ENCODE measurements at places on chromosomes 3 and 15. TPM values are rescaled to one million over a fixed set of nuclear protein-coding genes. Genes with fewer than 3 reads are reported as not detected.
A peak's percentile ranks its signal among the peaks of the same experiment; 100 is the strongest.

The SLC15A2 gene
- 2.9 TPM for polyA plus RNA-seq

The LYZL4 gene
- polyA plus RNA-seq = not detected

The AGTR1 gene
- 0.20 TPM for polyA plus RNA-seq

DNA sequence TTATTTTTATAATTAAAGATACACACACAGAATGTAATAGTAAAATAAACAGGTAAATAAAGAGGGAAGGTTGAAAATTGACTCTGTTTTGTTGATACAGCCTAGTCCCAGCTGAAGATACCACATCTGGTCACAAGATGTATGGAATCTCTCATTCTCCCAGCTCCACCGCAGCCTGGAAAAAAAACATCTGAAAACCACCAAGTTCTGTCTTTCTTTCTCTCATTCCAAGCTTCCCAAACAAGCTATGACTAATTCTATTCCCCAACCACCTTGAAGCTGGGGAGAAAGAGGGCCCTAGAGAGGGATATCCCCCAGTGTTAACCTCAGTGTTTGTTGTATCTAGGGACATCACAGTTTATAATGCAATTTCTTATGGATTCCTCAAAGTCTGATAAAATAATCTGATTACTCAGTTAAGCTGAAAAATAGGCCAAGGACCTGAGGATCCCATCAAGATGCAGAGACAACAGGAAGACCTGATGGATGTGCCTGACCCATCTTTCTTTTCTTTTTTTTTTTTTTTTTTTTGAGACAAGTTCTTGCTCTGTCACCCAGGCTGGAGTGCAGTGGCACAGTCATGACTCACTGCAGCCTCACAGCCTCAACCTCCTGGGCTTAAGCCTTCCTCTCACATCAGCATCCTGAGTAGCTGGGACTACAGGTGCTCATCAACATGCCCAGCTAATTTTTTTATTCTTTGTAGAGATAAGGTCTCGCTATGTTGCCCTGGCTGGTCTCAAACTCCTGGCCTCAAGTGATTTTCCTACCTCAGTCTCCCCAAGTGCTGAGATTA lies 38.1 kb downstream of the SRGAP3 start:
- DNase-seq = no peak

GRCh38 chr3:30634761-30635735 lies 28.6 kb downstream of the TGFBR2 start:
- DNase-seq = no peak

- no peak for DNase-seq
Observed at GRCh38 chr15:75725006-75725718, 12.5 kb upstream of the CSPG4 start.

The WNT7A gene
- 1.4 TPM for polyA plus RNA-seq

The GHRL gene
- 1.9 TPM for polyA plus RNA-seq

DNA sequence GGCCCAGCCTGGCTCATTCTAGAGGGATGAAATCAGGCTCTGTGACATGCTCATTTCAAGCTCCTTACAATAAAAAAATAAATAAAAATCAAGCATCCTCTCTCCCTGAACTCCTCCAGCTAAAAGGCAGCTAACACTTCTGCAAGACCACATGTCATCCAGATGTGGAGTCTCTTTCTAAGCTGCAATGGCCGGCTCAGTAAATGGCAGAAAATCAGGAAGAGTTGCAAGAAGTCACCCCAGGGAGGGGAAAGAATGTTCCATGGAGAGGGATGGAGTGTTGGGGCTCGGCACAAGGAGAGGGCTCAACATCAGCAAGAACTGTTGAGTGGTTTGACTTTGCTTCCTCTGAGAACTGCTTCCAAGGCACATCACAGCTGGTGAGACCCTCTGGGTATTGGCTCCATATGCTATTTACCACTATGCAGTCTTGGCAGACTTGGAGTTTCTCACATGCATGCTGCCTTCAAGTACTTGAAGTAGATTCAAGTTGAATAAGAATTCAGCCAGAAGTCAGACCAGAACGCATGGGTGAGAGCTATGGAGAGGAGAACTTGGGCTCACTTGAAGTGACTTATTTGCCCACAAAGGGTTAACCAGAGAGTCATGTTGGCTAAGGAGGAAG lies 689.0 kb downstream of the NTRK3 start:
- DNase-seq = peak; percentile 83

DNA sequence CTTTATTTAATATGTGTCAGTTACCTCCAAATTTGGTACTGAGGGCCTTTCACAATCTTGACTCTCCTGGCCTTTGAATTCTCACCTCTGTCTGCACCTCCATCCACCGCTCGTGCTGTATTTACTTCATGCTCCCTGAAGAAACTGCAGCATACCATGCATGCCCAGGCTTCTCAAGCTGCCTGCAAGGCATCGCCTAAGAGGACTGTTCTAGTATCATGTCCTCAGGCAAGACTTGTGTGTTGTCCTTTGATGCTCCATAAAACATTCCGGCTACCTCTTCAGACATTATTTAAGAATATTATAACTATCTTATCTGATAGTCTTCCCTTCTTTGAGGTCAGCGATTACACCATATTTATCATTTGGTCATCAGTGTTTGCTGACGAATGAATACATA lies 682.5 kb downstream of the NR2F2 start:
- no peak for DNase-seq

DNA sequence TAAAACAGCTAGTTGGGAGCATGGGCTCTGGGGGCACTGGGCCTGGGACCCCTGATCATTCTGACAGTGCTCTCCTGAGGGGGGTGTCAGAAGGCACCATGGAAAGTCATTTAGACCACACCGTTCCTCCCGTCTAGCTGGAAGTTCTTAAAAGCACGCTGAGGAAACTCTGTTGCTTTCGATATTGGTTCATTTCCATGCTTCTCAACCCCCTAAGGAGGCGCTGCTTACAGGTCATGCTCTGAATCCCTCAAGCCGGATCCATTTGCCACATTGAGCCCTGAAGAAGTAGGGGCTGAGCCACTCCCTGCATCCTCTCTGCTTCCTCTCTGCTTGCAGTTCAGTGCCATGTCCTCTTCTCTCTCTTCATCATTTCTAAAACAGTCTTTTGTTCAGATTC lies 187.2 kb downstream of the CACNA2D3 start:
- no peak for DNase-seq

- no peak for DNase-seq
Observed at GRCh38 chr3:42572278-42572677, 9.5 kb downstream of the SEC22C start.

- no peak for DNase-seq
Observed at GRCh38 chr3:187947927-187948682, 202.8 kb upstream of the BCL6 start.

The SLC35G2 gene
- 12.8 TPM for polyA plus RNA-seq

The ITIH1 gene
- not detected for polyA plus RNA-seq

The TBC1D5 gene
- 21.3 TPM for polyA plus RNA-seq

DNA sequence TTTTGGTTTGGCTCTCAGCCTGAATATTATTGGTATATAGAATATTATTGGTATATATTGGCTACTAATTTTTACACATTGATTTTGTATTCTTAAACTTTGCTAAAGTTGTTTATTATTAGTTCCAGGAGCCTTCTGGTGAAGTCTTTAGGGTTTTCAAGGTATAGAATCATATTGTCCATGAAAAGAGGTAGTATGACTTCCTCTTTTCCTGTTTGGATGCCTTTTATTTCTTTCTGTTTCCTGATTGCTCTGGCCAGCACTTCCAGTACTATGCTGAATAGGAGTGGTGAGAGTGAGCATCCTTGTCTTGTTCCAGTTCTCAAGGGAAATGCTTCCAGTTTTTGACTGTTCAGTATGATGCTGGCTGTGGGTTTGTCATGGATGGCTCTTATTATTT lies 107.3 kb upstream of the LIPC start:
- no peak for DNase-seq

The LTF gene
- polyA plus RNA-seq = 1.5 TPM

DNA sequence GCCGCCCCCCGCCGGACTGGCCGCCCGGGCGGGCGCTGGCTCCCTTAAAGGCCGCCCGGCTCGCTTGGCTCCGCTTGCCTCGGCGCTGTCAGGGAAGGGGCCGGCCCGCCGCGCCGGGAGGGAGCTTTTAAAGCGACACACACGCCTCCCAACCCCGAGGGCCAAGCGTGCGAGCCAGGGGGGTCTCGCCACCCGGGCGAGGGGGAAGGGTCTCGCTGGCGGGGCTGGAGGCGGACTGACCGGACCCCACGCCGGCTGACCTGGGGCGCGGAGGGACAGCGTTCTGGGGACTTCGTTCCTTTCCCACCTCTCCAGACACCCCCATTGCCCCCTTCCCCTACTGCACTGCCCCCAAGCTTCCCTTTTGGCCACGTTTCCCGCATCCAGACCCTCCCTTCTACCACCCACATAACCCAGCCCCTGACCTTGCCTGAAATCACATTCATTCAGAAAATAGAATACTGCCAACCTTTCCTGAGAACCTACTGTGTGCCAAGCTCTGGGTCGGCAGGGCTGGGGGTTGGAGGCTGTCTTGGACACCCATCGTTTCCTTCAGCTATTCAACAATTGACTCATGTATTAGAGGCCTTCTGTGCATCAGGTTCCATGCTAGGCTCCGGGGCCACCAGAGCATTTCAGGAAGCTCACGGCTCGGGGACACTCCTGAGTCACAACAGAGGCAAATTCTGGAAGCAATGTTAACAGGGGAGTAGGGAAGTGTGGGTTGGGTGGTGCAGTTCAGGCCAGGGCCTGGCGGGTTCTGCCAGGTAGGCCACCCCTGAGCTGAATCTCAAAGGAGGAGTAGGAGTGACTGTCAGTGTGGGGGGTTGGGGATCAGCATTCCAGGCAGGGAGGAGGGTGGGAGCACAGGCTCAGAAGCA lies at the start of gene INSYN1:
Gene INSYN1, minus strand, starts transcription at position 102 of the 881 bp plus-strand sequence. CDS start 2,221 bp downstream, outside the sequence.
- DNase-seq = peak; percentile 68

- no peak for DNase-seq
Observed at GRCh38 chr3:78048698-78049097, 1008.8 kb downstream of the ROBO2 start.

The CYP19A1 gene
- 0.58 TPM for polyA plus RNA-seq

The FSTL1 gene
- polyA plus RNA-seq = 22.5 TPM

DNA sequence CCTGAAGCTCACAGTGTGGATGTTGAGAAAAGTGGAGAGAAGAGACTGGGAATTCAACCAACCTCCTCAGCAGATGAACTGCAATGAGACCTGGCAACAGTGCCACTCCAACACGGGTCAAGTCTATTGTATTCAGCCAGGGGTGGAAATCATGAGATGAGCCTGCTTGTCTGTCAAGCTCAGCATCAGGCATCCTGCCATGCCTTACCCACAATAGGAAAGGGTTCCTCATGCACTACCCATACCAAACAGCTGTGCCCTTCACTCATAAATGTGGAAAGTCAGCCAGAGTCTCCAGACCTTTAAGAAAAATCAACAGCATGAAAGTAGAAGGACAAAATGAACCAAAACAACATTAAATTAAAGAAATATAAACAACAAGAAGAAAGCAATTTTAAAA lies 542.1 kb downstream of the EPHB1 start:
- no peak for DNase-seq

GRCh38 chr15:100941536-100941935 lies 22.4 kb downstream of the LRRK1 start:
- DNase-seq = no peak

DNA sequence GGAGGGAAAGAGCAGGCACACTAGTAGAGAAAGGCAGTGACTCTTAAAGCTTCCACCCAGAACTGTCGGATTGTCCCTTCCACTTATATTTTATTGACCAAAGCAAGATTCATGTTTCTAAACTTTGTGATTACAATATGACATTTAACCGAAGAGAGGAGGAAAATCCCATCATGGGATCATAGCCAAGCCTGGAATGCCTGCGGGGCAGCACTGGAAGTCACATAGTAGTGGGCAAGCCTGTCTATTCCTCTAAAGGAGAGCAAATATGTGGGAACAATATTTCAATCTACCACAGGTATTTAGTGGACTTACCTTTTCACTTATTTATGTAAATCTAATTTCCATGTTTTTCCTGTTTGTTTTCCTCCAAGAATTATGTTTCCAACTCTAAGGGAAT lies 3.8 kb upstream of the TMOD3 start:
- no peak for DNase-seq

DNA sequence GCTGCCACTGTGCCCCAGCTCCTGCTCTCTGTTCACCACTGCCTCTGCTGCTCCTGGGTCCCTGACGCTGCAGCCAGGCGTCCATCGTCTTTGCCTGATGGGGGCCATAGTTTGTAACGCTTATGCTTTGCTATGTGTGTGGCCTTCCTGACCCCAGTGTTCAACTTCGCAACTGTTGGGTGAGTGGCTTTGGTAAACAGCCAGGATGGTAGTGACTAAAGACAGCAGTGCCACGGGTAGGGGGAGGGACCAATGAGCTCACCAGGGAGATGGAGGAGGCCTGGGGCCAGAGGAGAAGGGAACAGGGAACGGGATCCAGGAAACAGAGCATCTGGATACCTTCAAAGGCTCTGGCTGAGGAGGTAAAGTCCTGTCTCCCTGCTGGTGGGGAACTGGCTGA lies 75.9 kb upstream of the ALDH1L1 start:
- no peak for DNase-seq

DNA sequence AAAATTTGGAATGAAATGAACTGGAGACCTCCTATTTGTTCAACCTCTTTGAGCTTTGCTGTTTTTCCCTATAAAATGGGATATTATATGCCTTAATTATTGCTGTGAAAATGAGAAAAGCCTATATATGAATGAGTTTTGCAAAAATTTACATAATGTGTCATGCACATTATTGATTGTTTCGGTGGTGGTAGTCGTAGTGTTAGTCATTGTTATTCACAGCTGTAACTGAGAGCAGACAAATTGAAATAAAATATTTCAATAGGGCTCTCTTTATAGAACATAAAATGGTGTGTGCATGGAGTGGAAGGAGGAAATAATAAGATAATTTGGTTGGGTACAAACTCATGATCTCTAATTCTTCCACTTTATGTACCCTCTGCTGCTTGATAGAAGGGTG lies 153.7 kb upstream of the GADL1 start:
- DNase-seq = no peak

DNA sequence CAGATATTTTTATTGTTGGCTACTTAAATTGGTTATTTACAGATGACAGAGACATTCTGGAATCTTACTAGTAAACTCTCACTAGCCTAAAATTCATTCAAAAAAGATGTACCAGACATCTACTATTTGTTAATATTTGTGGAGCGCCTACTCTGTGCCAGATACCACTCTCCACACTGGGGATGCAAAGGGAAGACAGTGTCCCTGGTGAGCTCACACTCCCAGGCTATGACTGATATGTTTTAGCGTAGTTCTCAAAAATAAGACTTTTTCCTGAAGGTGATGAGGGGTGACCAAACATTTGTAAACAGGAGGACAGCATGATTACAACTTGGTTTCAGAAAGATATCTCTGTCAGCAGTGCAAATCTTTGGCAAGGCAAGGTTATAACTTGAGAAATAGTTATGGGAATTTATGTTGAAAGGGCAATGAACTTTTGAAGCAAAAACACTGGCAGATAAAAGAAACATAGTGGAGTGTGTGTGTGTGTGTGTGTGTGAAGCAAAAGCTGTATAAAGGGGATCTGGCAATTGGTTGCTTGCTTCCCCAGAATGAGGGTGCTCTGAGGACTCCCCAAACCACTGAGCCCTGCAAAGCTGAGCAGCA lies 51.2 kb downstream of the HACD2 start:
- no peak for DNase-seq

The LMCD1 gene
- 8.8 TPM for polyA plus RNA-seq

GRCh38 chr15:78000091-78000926 lies 77.2 kb downstream of the TBC1D2B start:
- peak; percentile 69 for DNase-seq

The GOLGA6A gene
- polyA plus RNA-seq = not detected
